ENCODE measurements at places on chromosomes 11 and 22. TPM values are rescaled to one million over a fixed set of nuclear protein-coding genes. Genes with fewer than 3 reads are reported as not detected.

Gene YPEL1
- total RNA-seq: 38.7 TPM

Gene NLRX1
- 3.6 TPM for total RNA-seq

Gene OR51B5
- 1.6 TPM for total RNA-seq

Gene C11orf87
- total RNA-seq: 34.8 TPM

Gene LRRC32
- 3.6 TPM for total RNA-seq

Gene OR9Q1
- total RNA-seq: not detected

Gene C22orf23
- 1.4 TPM for total RNA-seq

Gene RIN1
- 0.64 TPM for total RNA-seq

Gene ANO1
- 8.4 TPM for total RNA-seq
